ENCODE measurements at places on chromosomes 5 and 9. TPM values are rescaled to one million over a fixed set of nuclear protein-coding genes. Genes with fewer than 3 reads are reported as not detected.

Gene LHX6
- 20.9 TPM for total RNA-seq

Gene IFNB1
- total RNA-seq = not detected

Gene SLIT3
- 83.6 TPM for total RNA-seq

Gene AIF1L
- 57.2 TPM for total RNA-seq

Gene ADAM19
- total RNA-seq = 9.4 TPM

Gene SLC34A3
- not detected for total RNA-seq

Gene GALNT12
- total RNA-seq = 1.4 TPM

Gene NSG2
- 0.16 TPM for total RNA-seq

Gene TNFSF8
- total RNA-seq = 4.6 TPM

Gene OR1K1
- not detected for total RNA-seq

Gene REEP2
- 2.6 TPM for total RNA-seq

Gene SOX30
- total RNA-seq = not detected

Gene SLC35A4
- total RNA-seq = 71.9 TPM

Gene RAD23B
- total RNA-seq = 165 TPM

Gene PRR16
- 3.3 TPM for total RNA-seq

Gene COL15A1
- total RNA-seq = 73.3 TPM

Gene SKIC3
- 79.3 TPM for total RNA-seq

Gene PCDHAC1
- 0.61 TPM for total RNA-seq

Gene MLANA
- total RNA-seq = not detected

Gene CCL27
- not detected for total RNA-seq

Gene FRRS1L
- 0.32 TPM for total RNA-seq

Gene MYMK
- not detected for total RNA-seq

Gene RECK
- 18.5 TPM for total RNA-seq

Gene TLX3
- total RNA-seq = not detected

Gene ADAMTS13
- total RNA-seq = 0.64 TPM

Gene PCDHGA11
- total RNA-seq = 3.1 TPM

Gene FBLL1
- total RNA-seq = not detected

Gene SHROOM1
- 10.6 TPM for total RNA-seq

Gene ZFP37
- total RNA-seq = 2.0 TPM

Gene DAPK1
- 38.3 TPM for total RNA-seq

Gene CCNJL
- total RNA-seq = 0.80 TPM

Gene CDC14B
- 37.4 TPM for total RNA-seq

Gene CHSY3
- total RNA-seq = 4.8 TPM

Gene GHR
- 145 TPM for total RNA-seq

Gene SPARC
- 1,881 TPM for total RNA-seq

Gene PDCD1LG2
- total RNA-seq = 3.6 TPM

Gene KCNT1
- total RNA-seq = 0.06 TPM

Gene COL23A1
- total RNA-seq = 0.55 TPM

Gene TTC23L
- total RNA-seq = not detected

Gene GABRA1
- total RNA-seq = not detected

Gene C5orf52
- total RNA-seq = not detected

Gene KLF9
- 105 TPM for total RNA-seq

Gene SLC6A7
- total RNA-seq = not detected

Gene PAEP
- total RNA-seq = not detected

Gene RETREG1
- 63.4 TPM for total RNA-seq

Gene FAM221B
- not detected for total RNA-seq

Gene DMRT2
- 3.6 TPM for total RNA-seq

Gene PCDHGA2
- 3.7 TPM for total RNA-seq

Gene ZMAT2
- total RNA-seq = 37.9 TPM

Gene CMYA5
- 2.6 TPM for total RNA-seq

Gene GFPT2
- total RNA-seq = 187 TPM

Gene SPATA31A3
- total RNA-seq = not detected

Gene JAK2
- total RNA-seq = 25.1 TPM

Gene STING1
- total RNA-seq = 52.5 TPM

Gene SCAI
- total RNA-seq = 6.4 TPM

Gene EPB41L4A
- total RNA-seq = 30.2 TPM

Gene AK3
- total RNA-seq = 69.8 TPM

Gene BRINP1
- total RNA-seq = not detected

Gene CARD6
- total RNA-seq = 19.5 TPM

Gene CDH18
- not detected for total RNA-seq
